Activated naive CD4-positive, alpha-beta T cell treated with Interleukin-2 at 50 U/mL for 16 hours (primary cell): ENCODE measurements at places on chromosomes 3 and 15.

GRCh38 chr15:85563328-85563727 is 182.9 kb downstream of the AKAP13 start:
- no peak for DNase-seq

DNA sequence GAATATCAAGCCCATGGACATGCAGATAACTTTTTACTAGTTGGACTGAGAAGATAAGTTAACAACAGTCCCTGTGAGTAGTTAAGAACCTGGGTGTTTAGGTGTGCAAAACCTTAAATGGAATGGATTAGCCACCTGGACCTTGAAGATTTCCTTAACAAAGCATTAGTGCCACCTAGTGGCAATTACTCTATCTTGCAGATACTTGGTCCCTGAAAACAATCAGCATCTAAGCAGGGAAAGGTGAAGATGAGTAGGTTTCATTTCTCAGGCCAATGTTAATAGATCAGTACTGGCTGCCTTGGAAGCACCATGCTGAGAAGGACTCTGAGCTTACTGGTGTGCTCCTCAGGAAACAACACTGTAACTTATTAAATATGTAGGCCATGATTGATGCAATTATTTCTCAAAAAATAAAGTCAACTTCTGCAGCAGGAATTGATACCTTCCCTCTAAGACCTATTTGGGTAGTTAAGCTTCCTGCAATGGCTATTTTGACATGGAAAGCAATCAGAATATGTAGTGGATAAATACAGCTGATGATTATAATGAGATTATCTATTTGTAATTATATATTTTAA is 329.4 kb downstream of the TBC1D5 start:
- DNase-seq, result no peak

- no peak for DNase-seq
Observed at GRCh38 chr3:53554559-53555067, 60.2 kb downstream of the CACNA1D start.

- DNase-seq, result no peak
Observed at GRCh38 chr15:25251700-25252390, 187.0 kb downstream of the UBE3A start.

DNA sequence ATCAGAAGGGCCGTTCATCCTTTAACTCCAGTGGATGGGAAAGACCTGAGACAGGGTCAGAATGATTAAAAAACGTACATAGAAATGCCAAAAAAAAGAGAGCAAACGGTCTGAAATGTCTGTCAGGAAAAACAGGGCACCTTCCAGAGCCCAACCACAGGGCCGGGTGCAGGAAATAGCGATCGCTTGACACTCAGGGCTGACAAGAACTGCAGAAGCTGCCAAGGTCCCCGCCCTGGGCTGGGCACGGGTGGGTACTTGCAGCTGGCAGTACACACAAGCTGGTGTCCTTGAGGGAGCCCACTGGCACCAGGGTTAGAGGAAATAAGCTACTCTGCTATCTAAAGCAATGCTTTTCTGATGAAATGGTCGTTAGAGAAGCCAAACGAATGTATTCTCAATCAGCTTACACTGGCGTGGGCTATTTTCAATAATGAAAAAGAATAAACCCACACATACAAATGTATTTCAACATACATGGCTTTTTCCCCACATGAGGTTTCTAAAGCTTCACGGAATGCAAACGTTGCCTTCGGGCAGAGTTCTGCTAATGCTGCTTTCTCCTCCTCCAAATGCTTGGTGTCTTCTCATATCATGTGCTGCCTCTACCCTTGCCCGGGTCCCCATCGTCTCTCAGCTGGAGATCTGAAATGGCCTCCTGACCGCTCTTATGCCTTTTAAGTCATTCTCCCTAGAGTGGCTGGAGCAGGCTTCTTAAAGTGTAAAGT is 15.6 kb downstream of the FRMD4B start:
- DNase-seq, result no peak

DNA sequence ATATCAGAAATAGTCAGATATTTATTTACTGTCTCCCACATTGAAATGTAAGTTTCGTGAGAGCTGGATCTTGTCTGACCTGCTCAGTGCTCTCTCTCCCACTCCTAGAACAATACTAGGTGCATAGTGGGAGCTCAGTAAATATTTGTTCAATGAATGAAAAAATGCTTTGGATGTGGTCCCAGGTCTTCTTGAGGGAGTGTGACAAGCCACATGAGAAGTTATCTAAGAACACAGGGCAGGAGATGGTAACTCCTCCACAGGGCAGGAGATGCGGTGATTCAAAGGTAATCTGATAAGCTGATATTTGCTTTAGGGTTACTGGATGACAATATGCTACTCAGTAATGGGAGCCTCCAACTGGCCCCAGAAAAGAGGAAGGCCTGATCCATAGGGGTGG is 25.8 kb upstream of the PLA2G4E start:
- DNase-seq, result no peak

GRCh38 chr3:62151591-62151990 is 221.8 kb downstream of the FEZF2 start:
- DNase-seq, result no peak
